ENCODE measurements at places on chromosomes 3 and 15.
A peak's percentile ranks its signal among the peaks of the same experiment; 100 is the strongest.

DNA sequence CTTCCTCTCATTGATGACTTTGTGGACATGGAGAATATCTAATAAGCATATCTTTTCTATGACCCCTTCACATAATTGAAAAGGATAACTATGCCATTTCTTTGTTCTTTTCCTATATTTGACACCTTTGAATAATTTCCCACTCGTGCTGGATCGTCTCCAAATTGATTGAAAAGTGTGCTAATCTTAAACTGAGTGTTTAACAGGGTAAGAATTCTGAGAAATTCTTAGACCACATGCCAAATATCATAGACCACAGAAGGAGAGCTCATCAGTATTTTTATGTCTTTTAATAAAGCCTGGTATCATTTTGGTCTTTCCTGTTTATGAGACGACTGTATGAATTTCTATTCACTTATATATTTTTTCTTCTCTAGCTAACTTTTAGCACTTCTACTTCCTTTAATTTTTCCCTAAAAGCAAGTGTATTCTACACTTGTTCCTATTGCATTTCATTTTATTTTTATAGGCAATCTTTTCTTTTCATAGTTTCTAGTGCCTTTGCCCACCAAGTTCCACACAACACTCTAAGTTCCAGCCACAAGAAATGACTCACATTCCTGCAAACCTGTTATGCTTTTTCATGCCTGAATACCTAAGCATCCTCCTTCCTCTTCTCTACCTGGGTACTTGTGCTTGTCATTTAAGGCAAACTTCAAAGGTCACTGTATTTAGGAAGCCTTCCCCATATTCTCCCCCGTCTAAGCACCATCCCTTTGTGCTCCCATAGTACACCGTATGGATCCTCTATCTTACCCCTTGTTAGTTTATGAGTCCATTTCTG, 30.1 kb downstream of the KBTBD8 start:
- no peak for DNase-seq

GRCh38 chr3:167864552-167864874, 129.0 kb downstream of the SERPINI1 start:
- DNase-seq: peak; percentile 28

DNA sequence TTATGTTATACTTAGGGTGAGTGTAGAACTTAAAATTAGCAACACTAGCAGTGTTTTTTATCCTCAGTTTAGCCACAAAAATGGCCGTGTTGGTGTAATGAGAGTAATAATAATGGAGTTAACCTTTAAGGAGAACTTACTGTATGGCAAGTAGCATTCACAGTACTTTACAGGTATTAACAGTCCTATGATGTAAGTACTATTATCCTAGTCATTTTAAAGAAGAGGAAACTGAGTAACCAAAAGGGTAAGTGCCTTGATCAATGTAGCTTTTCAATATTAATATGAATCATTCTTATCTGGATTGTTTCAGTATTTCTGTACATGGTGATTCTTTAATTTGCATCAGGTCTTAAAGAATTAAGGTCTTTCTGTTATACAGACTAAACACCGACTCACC, 170.3 kb downstream of the CD47 start:
- DNase-seq: no peak

DNA sequence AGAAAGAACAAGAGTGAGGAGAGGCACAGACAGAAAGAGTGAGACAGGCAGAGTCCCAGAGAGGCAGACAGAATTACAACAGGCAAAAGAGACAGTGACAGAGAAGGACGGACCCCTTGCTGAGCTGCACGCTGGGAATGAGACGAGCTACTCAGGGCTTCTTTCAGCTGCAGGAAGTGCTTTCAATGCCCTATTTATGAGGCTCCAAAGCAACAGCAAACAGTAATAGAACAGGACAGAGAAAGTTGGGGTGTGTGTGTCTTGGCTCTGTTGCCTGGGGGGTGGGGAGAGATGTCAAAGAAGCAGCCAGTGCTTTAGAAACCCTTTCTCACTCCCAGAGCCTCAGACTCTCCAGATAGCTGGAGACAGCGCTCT, 502 bp upstream of the TIMP4 start:
- DNase-seq: no peak

GRCh38 chr3:30527720-30528119, 78.7 kb upstream of the TGFBR2 start:
- DNase-seq: no peak

DNA sequence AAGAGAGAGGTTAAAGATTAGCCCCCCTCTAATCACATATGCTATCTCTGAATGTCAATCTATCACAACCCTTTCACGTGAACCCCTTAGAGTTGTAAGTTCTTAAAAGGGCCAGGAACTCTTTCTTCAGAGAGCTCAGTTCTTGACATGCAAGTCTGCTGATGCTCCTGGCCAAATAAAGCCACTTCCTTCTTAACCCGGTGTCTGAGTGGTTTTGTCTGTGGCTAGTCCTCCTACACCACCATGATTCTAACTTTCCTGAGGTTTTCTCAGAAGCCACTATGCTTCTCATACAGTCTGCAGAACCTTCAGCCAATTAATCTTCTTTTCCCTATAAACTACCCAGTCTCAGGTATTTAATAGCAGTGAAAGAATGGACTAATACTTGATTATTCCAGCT, 231.1 kb upstream of the CNTN6 start:
- DNase-seq: no peak

DNA sequence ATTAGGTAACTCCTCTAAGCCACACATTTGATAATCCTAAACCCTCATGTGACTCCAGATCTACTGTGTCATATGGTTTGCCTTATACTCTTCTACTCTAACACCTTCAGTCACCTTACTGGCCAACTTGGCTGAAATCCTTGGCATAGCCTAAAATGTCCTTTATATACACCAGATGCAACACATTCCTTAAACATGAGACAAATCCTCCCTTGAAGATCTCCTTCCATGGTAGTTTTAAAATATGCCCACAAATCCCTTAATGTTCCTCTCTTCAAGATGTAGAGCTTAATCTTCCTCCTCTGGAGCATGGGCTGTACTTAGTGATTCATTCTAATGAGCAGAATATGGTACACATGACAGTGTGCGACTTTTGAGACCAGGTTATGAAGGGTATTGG, 238.9 kb downstream of the SUCLG2 start:
- DNase-seq: no peak

DNA sequence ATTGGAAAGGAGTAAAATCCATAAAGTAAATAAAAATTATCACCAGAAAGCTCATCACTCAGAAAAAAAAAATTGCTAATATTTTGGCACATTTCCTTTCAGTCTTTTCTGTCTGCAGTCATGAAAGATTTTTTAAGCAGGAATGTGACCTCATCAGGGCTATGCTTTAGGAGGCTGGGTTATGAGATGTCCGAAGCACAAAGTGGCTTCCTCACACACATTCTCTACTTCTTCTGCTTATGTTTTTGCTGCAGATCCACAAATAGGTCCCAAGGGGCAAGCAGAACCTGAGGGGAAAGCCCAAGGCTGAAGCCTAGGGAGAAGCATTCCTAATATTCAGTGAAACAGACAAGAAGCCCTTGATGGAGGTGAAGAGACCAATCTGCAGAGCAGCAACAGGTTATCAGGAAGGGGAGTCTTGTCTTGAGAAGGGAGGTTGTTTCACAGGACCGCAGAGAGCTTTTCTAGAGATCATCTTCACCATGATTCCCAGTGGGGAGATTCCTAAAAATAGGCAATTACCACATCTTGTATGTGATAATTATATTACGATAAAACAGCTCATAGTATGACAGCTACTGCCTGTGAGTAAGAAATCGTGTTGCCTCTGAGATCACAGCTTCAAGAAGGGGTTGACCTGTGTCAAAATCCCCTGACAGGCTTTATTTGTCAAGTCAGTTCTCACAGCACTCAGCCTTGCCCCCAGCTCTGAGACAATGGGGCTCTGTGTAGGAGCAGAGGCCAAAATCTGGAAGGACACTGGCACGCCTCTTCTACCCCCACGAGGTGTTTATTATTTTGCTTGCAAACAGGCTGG, 60.5 kb downstream of the IGF2BP2 start:
- DNase-seq: peak; percentile 79

DNA sequence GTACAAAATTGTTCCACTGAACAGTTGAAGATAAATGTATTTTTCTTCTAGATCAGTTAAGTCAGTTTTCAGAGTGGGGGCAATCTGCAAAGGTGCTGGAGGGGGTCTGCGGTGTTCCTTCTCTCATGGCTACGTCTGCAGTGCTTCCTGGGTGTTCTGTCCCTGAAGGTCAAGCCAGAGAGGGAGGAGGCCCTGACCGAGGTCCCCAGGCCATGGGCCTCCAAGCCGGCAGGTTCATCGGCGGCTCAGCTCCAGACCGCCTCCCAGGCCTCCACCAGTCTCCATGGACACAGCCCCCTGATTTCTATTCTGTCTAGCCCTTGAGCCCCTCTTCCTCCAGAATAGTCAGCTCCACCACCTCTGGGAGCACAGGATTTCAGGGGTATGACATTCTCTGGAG, 28.5 kb upstream of the TSEN2 start:
- DNase-seq: no peak

GRCh38 chr3:144344925-144345548, 373.4 kb downstream of the DIPK2A start:
- peak; percentile 29 for DNase-seq

- no peak for DNase-seq
Observed at GRCh38 chr3:186361246-186361761, 730 bp downstream of the DGKG start.

DNA sequence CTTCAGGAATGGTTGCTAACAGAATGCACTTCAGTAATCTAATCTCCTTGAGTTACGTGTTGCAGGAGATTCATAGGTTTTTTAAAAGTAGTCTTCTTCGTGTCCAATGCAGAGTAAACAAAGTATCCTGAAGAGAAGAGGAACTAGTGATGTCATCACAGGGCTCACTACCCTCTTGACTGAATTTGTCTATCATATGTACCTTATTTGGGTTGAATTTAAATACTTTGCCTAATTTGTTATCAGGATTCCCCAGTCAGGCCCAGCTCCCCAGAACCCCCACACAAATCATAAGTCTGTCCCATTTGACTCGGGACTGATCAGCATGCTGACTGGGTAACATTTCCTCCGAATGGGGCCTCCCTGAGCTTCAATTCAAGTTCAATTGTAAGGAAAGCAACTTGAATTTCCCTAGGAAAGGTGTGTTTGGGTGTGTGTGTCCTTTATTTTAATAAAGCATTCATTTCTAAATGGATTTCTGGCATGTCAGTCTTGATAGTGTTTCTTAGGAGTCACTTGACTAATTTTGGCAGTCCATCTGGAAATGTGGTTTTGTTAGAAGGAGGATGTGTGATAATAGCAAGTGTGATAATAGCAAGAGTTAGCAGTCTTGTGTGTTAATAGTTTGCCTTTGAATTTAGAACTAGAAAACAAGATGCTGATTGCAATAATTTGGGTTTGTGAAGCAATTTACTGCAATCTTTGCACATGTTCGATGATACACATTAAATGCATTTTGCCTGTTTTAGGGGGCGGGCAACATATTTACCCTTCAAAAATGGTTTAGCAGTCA, 21.9 kb downstream of the OXNAD1 start:
- no peak for DNase-seq

GRCh38 chr3:181700168-181701087, 11.3 kb upstream of the SOX2 start:
- DNase-seq: peak; percentile 83

- DNase-seq: no peak
Observed at GRCh38 chr3:129017484-129017899, 16.4 kb downstream of the EFCC1 start.

GRCh38 chr15:98842973-98843285, 164.7 kb downstream of the PGPEP1L start:
- no peak for DNase-seq

- no peak for DNase-seq
Observed at GRCh38 chr3:138732456-138732855, 102.3 kb downstream of the PIK3CB start.

GRCh38 chr3:156617145-156617544, 57.2 kb upstream of the TIPARP start:
- DNase-seq: no peak

GRCh38 chr15:93076217-93076616, 12.8 kb downstream of the RGMA start:
- DNase-seq: no peak

GRCh38 chr15:89904519-89904918, 8.2 kb downstream of the ARPIN start:
- no peak for DNase-seq

DNA sequence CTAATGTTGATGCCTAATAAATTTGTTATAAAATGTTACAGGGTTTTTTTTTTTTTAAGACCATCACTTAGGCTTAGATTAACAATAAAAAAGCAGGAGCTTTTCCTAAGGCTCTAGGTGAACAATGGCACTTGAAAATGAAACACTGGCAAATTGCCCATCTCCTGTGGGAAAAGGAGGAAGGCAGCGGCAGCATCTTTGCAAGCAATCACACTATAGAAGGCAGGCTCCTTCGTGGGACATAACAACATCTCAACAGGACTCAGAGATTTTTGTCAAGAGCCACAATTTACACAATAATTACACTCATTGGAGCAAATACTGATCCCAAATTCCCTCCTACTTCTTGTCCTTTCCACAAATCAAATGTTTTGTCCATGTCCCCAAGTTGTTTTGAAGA, 646.7 kb downstream of the ROBO2 start:
- no peak for DNase-seq

- DNase-seq: no peak
Observed at GRCh38 chr3:30662836-30663235, 56.4 kb downstream of the TGFBR2 start.

GRCh38 chr3:10335871-10336622, 15.1 kb upstream of the SEC13 start:
- no peak for DNase-seq

DNA sequence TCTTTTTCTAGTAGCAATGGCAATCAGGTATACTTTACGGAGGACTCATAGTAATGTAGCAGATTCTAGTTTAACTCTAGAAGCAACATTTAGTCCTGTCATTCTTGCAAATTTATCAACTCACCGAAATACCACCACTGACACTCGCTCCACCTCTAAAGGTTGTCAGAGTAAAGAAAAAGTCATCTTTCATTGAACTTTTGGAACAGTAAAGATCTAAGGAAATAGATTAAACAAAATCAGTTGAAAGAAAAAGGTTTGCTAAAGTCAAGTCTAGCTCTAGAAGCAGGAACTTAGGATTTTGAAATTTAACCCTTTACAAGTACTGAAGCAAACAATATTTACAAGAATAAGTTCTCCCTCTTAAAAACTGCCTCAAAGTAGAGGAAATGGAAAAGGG, 8.7 kb downstream of the ATP8B4 start:
- no peak for DNase-seq

Measured in suppressor macrophage treated with lipopolysaccharide for 1 hour (primary cell).